ENCODE measurements at places on chromosomes 6 and 20.

GRCh38 chr6:42748203-42748898, 2.4 kb upstream of the TBCC start:
- no peak for DNase-seq

- no peak for DNase-seq
Observed at GRCh38 chr20:24842274-24842917, 106.7 kb upstream of the CST7 start.

DNA sequence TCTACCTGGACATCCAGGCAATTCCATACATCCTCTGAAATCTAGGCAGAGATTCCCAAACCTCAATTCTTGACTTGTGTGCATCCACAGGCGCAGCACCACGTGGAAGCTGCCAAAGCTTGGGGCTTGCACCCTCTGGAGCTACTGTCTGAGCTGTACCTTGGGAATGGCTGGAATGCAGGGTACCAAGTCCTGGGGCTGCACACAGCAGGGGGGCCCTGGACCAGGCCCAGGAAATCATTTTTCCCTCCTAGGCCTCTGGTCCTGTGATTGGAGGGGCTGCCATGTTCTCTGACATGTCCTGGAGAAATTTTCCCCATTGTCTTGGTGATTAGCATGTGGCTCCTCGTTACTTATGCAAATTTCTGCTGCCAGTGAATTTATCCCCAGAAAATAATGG, 391.9 kb upstream of the CHD6 start:
- DNase-seq, result no peak

GRCh38 chr6:63975699-63976098, 340.1 kb downstream of the PHF3 start:
- DNase-seq, result no peak

GRCh38 chr6:3229566-3230178, 2.2 kb upstream of the TUBB2B start:
- DNase-seq, result no peak

DNA sequence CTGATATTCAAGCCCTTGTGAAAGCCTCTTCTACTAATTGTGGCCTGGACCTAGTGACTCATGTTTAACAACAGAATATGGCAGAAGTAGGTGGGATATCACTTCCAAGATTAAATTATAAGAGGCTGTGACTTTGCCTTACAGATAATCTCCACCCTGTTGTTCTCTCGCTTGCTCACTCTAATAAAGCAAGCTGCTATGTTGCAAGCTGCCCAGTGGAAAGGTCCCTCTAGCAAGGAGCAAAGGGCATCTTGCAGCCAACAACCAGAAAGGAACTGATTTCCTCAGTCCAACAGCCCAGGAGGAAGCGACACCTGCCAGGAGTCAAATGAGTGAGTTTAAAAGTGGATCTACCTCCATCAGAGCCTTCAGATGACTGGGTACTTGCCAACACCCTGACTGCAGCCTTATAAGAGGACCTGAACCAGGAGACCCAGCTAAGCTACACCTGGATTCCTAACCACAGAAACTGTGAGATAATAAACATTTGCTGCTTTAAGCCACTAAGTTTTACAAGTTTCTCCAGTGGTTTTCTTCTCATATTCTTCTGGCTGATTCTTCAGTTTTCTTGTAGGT, 112.6 kb downstream of the FRK start:
- no peak for DNase-seq

GRCh38 chr6:155274106-155274505, 10.3 kb downstream of the CLDN20 start:
- no peak for DNase-seq

- peak; percentile 93 for DNase-seq
Observed at GRCh38 chr6:33288921-33289783, at the start of the genes PFDN6 and WDR46. Gene PFDN6, plus strand, starts transcription at chr6:33289601. Its CDS starts 256 bp downstream, at chr6:33289857. Gene WDR46, minus strand, starts transcription at chr6:33289239. Its CDS starts 69 bp downstream, at chr6:33289170.

- DNase-seq, result no peak
Observed at GRCh38 chr20:49627329-49627761, 59.4 kb upstream of the PTGIS start.

GRCh38 chr6:164628302-164628931, 681.0 kb downstream of the C6orf118 start:
- DNase-seq, result no peak

- DNase-seq, result peak; percentile 36
Observed at GRCh38 chr6:52663120-52663935, 7.6 kb upstream of the TMEM14A start.

DNA sequence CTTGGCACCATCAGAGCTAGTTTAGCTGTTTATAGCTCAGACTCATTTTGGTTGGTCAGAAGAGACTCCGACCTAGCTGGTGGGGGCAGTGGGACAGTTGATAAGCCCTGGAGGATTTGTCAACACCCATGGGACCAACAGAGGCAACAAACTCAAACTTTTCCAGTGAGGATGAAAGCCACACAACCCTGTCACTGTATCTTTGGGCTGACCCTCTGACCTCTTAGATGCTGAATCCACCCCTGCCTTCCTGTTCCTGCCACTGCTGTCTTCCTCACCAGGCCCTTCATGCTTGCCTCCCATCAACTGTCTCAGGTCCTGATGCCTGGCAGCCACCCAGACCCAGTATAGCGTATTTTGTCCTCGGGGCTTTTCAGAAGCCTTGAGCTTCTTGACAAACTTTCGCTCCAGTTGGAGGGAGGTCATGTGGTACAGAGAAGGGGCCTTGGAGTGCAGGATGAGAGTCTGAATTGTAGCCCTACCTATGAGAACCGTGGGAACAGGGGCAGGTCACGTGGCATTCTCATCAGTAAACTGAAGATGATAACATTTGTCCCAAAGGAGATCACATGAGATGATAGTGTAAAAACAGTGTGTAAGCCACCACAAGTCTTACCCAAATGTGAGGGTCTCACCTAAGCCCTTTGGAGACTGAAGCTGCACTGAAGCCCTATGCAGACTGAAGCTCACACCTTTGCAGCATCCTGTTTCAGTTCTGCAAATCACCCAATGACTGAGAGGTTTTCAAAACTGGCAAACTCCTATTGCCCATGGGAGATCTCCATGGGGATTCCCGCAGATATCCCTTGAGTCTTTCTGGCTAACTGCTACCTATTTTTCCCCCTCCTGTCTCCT, 72.0 kb upstream of the F13A1 start:
- DNase-seq, result no peak

GRCh38 chr20:44745122-44745597, 505 bp upstream of the KCNK15 start:
- DNase-seq, result no peak

DNA sequence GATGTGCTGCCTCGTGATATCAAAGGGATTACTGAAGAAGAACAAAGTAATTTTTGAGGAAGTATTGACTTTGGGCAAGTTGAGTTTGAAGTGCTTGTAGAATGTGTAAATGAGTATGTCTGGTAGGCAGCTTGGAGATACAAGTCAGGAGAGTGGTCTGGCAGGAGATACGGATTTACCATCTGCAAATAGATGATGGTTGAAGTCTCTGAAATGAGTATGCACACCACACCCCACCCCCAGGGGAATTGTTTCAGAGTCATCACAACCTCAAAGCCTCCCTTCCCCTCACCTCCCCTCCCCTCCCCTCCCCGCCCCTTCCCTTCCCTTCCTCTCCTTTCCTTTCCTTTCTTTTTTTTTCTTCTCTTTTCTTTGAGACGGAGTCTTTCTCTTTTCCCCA, 16.4 kb upstream of the MCUR1 start:
- DNase-seq, result no peak

DNA sequence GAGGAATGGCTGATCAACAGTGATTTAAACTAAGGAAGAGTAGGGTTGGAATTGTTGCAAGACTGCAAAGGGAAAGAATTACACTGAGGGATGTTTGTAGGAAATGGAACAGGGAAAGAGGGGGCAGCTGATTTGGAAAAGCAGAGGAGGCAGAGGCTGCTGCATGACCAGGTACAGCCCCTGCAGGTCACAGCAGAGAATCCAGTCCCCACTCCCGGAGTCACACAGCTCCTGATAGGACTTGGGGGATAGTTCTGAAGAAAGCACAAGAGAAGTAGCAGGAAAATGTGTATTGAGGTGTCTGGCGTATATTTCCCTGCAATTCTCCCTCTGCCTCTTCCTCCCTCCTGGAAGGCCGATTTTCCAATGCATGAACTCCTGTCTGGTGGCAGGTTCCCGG, 92.5 kb upstream of the PDE10A start:
- DNase-seq, result no peak

- DNase-seq, result no peak
Observed at GRCh38 chr6:156976216-156977127, 199.3 kb downstream of the ARID1B start.

GRCh38 chr20:49006446-49006980, 39.6 kb upstream of the CSE1L start:
- no peak for DNase-seq

- DNase-seq, result no peak
Observed at GRCh38 chr6:154815938-154816820, 83.0 kb downstream of the SCAF8 start.

- no peak for DNase-seq
Observed at GRCh38 chr6:147060636-147061035, 143.6 kb upstream of the STXBP5 start.

- no peak for DNase-seq
Observed at GRCh38 chr20:15889061-15889460, 684.2 kb downstream of the KIF16B start.

GRCh38 chr20:57236813-57237584, 29.4 kb downstream of the BMP7 start:
- DNase-seq, result no peak

DNA sequence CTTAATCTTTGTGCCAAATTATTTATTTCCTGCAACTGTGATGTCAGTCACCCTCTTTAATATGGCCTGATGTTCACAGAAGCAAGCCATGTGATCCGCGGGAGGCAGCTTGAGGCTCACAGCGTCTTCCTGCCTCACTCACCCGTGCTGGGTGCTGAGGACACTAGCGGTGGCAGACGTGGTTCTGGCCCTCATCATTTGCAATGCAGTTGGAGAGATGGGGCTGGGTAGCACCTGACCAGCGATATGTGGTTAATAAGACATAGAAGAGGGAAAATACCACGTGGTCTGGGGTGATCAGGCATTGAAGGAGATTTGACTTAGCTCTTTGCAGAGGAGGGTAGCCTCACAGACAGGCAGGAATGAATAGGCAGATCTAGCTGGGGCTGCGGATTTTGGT, 264.7 kb downstream of the TMEM242 start:
- DNase-seq, result no peak

GRCh38 chr6:63475707-63476106, 96.6 kb upstream of the LOC128125822 start:
- DNase-seq, result no peak

GRCh38 chr6:16069222-16069621, 59.7 kb upstream of the MYLIP start:
- no peak for DNase-seq

DNA sequence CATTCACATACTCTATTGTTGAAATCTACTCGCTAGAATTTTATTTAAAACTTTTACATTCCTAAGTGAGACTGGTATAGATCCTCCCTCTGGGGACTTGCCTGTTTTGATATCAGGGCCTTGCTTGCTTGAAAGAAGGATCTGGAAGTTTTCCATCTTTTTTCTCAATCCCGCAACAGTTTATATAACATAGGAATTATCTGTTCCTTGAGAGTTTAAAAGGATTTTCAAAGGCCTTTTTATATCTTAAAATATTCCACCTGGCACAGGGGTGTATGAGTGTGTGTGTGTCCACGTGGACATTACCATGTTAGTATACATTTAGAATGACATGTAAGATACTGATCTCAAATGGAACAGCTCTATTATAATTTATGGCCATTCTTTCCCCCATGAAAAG, 96.3 kb downstream of the TRERF1 start:
- DNase-seq, result no peak

GRCh38 chr20:227439-228105, 514 bp downstream of the DEFB129 start:
- DNase-seq, result no peak

GRCh38 chr6:43613721-43614395, 15.2 kb downstream of the GTPBP2 start:
- DNase-seq, result no peak

GRCh38 chr6:136990754-136991153, 54.0 kb downstream of the IL20RA start:
- DNase-seq, result no peak

DNA sequence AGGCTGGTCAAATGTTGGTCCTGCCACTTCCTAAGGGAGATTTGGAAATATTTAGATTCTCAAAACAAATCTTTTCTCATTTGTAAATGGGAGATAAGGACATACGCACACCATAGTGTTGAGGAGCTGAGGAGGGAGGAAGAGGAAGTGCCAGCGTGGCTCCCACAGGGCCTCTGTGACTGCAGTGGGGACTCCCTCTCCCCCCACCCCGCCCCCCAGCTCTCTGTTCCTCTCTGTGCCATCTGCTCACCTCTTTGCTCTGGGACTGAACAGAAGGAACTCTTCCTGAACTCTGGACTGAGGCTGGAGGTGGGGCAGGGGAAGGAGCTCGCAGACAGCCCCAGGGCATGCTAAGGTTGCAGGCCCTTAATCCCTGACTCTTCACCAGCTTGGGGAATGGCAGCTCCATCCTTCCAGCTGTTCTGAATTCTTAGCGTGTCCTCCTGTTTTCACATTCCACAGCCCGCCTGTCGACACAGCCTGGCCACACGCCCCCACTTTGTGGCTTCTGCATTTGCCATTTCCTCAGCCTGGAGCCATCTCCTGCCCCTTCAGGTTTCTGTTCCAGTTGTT, 11.4 kb downstream of the DDX27 start:
- DNase-seq, result no peak

DNA sequence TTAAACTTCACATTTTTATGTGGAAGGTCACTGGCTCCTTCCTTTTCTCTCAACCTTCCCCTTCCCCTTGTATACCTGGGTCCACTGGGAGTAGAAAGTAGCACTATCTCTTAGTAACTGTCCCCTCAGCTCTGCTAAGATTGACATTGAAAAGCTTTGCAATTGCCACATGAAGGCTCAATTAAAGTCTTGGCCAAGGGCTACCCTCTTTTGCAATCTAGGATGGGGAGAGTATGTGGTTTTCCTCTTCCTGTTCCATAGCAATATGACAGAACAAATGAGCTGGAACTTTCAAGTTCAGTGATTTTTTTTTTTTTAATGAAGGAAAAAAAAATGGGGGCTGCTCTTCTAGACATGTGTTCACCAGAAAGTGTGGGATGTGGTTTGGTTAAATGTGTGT, 37.1 kb downstream of the PROKR2 start:
- no peak for DNase-seq

DNA sequence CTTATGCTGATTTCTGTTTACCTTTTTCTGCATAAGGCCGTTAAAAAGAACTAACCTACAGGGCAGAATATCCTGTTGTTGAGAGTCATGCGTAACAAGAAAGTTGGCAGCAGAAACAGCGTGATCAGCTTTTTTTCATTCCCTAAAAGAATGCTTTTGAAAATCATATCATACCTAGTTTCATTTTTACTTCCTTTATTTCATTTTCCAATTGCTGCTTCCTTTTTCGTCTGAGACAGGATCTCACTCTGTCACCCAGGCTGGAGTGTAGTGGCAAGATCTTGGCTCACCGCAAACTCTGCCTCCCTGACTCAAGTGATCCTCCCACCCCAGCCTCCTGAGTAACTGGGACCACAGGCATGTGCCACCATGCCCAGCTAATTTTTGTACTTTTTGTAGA, 4.1 kb downstream of the CALHM6 start:
- DNase-seq, result no peak

GRCh38 chr6:87698547-87699006, 3.5 kb downstream of the AKIRIN2 start:
- DNase-seq, result no peak

GRCh38 chr20:17723301-17723691, 23.5 kb downstream of the BANF2 start:
- no peak for DNase-seq
